ENCODE measurements at places on chromosomes 13 and 19.

GRCh38 chr13:110430391-110431336 lies 123.6 kb downstream of the COL4A2 start:
- no peak for DNase-seq

- no peak for DNase-seq
Observed at GRCh38 chr13:30874561-30874960, 31.5 kb upstream of the MEDAG start.

GRCh38 chr19:12092065-12092867 lies 27.7 kb downstream of the ZNF844 start:
- no peak for DNase-seq

DNA sequence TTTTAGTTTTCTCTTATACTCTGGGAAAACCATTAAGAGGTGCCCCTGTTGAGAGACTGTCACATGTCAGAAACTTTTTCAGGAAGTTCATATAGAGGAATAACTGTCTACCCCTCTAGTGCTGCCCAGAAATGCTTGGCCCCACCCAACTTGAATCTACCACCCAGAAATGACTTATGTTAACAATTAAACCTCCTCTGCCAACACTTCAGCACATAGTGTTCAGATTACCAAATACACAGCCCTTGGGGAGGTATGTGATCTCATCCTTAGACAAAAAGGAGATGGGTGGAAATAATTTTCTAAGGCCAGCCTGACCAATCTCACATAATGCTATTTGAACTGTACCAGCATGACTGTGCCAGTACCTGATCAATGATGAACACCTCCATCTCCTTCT lies 35.6 kb downstream of the CCDC169 start:
- DNase-seq = no peak

DNA sequence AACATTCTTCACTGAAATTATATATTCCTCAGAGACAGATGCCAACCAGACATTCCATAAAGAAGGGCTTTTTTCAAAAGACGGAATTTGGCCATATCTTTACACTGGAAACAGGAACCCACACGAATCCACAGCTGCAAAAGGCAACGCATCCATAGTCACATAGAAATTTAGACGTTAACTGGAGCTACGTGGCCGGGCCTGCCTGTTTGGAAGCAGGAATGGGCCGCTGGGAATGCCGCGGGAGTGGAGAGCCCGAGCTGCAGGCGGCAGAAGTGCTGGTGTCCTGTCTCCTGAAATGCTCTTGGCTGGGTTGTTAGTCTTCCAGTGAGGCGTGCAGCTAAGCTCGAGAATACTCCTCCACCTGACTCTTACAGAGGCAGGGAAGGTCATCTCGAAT lies 122.2 kb downstream of the KL start:
- DNase-seq = no peak

DNA sequence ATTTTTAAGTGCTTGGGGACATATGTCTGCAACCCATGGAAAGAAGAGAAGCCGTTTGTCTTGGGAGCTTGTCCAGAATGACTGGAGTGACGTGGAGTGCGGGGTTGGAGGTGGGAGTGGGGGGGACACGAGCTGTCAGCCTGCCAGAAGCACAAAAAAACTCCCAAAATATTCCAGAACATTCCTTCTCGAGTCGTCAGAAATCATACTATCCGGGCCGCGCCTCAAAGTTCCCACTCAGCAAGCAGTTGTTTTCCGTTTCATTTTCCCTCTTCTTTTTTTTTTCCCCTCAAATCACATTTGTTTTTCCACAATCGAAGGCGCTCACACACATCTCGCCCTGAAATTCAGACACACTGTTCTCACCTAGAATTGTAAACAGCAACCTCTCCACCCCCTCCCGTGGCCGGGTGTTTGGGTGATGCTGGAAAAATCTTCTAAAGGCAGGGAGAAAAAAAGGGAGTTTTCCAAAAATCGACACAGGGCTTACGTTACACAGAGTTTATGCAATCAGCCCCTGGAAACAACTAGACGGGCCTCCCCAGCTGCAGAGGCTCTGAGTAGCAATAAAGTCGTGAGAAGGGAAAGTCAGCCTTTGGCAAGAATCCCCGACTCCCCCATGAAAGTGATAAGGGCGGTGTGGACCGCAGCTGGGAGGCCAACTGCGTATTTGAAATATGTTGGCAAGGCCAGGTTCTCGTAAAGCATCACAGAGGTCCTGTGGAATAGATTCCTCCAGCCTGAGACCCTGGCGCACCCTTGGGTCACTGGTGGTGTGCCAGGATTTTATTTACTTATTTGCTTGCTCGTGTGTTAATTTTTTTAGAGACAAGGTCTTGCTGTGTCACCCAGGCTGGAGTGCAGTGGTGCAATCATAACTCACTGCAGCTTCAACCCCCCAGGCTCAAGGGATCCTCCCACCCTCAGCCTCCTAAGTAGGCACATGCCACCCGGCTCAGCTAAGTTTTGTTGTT lies 31.2 kb upstream of the KLF2 start:
- no peak for DNase-seq

- DNase-seq = no peak
Observed at GRCh38 chr19:52522551-52522950, 4.9 kb upstream of the ZNF808 start.

GRCh38 chr19:40688987-40689338 lies 1.5 kb downstream of the NUMBL start:
- DNase-seq = no peak

DNA sequence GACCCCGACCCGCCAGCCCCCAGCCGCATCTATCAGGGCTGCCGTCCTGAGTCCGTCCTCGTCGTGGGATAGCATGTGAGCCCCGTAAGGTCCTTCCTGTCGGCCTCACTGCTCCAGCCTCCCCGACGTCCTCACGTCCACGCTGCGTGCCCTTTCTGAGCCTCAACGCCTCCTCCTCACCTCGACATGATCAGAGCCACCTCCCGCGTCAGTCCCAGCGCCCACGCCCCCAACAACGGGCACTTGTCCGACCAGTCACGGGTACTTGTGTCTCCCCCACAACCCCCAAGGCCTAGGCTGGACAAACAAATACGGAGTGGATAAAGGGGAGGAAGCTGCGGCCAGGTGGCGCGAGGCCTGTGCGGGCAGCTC lies 665 bp downstream of the ZNF497 start:
- DNase-seq = no peak

DNA sequence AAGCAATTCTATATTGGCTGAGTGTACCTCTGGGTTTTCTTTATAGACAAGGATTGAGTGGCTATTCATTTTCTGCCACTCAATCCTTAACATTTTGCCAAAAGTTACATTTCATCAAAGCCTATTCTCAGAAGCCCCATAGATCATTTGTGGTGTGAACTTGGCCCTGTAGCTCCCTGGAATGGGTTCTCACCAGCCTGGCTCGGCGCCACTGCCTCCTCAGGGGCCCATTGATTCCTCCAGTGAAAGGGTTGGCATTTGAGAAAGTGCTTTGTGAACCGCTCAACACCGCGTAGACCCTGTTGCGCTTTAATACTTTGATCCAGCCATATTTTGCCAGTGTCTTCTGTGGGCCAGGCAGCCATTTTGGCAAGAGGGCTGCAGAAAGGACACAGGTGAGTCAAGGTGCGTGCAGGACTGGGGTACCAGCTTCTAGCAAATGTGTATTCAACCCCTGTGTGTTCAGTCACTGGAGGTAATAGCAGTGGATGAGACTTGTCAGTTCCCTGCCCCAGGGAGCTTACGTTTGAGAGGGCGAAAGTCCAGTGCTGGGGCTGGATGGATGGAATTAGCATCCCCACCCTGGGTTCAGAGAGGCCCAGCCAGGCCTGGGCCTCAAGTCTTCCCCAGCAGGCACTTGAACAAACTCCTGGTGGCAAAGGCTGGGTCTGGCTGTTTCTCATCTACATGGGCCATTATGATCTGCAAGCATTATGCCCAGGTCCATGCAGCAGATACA lies 3.8 kb downstream of the RAB8A start:
- DNase-seq = no peak

GRCh38 chr19:46616631-46617322 lies 8.1 kb downstream of the PTGIR start:
- DNase-seq = no peak

- DNase-seq = no peak
Observed at GRCh38 chr19:3656073-3656746, 29.6 kb upstream of the CACTIN start.

DNA sequence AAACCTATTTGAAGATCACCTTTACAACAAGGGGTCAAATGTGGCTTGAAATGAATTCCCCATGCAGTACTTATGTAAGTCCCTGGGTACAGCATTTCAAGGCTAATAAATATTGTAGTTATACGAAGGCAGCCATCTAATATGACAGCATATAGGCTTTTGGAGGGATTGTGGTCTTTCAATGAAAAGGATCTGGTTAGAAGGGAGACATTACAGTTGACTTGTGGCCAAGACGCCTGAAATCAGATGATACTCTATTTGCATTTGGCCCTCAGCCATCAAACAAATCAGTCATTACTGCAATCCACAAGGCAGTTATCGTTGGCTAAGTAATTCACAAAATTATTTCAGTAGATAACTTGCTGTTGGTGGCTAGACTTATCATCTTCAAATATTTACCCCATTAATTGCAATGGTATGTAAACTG lies 242.7 kb downstream of the DCLK1 start:
- DNase-seq = peak; percentile 3

- no peak for DNase-seq
Observed at GRCh38 chr13:29452773-29453616, 142.5 kb downstream of the SLC7A1 start.

GRCh38 chr13:32390484-32390883 lies 37.4 kb downstream of the N4BP2L1 start:
- DNase-seq = no peak

GRCh38 chr19:38389101-38389925 lies 816 bp downstream of the SPRED3 start:
- DNase-seq = no peak

- DNase-seq = no peak
Observed at GRCh38 chr19:10800488-10800887, 35.5 kb downstream of the TMED1 start.

- DNase-seq = no peak
Observed at GRCh38 chr13:26007261-26008125, 44.3 kb downstream of the SHISA2 start.

GRCh38 chr13:33189470-33189869 lies 96.1 kb downstream of the STARD13 start:
- DNase-seq = no peak

DNA sequence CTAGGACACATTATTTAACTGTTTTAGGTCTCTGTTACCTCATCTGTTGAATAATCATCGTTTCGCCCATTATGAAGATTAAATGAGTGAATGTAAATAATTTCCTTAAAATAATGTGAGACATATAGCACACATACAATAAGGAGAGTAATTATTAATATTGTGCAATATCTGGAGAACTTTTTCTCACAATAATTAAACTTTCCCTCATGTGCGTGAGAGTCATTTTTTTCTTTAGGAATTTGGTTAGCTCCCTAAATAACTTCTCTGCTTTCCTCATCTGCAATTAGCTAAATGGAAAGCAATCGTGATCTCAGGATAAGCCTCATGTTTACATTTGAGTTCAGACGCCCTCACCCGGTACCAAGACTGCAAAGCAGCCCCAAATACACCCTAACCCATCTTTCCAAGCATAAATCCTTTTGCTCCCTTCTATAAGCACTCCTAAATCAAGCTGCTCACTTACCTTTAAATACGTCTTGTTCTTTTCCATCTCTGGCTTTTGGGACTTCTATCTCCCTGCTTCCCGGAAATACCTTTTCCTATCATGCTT lies 78.8 kb downstream of the MZT1 start:
- DNase-seq = no peak

DNA sequence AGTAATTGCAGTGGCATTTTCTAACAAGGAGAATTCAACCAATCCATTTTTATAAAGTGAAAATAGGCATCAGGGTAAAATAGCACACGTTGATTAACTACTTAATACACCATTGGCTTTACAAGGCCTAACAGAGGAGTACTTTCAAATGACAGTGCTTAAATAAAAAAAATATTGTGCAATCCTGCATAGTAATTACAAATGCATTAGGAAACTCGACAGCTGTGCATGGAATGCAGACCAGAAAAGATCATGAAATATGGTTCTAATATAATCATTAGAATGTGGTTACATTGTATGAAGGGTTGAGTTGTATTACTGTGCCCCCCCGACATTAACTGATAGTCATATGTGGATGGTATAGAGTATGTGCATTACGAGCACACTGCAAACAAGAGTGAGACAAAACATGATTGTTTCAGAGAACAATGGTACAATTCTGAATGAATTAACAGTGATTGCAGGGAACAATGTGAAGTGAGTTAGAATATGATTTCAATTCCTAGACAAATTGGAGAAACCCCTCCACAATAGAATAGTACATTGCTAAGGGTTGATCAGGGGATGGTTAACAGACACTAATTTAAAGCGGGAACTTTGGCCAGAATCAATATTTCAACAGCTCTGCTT lies 270.6 kb downstream of the GPC5 start:
- DNase-seq = no peak

- no peak for DNase-seq
Observed at GRCh38 chr13:93806861-93807260, 580.3 kb downstream of the GPC6 start.

DNA sequence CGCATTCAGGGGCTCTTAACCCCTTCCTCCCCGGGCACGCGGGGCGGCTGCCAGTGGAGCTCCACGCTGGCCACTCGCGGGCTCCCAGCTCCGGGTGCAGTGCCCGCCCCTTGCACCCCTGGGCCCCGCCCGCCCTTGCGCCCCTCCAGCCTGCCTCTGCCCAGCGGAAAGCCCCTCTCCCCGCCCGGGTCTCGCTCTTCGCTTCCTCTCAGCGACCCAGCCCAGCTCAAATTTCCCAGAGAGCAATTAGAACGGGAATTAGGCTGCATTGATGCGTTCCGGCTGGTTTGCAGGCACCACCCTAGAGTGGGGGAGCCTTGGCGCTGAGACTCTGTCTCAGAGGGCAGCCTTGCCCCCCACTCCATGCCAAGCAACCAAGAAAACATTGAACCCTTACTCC lies 1.8 kb upstream of the GSX1 start:
- DNase-seq = no peak

DNA sequence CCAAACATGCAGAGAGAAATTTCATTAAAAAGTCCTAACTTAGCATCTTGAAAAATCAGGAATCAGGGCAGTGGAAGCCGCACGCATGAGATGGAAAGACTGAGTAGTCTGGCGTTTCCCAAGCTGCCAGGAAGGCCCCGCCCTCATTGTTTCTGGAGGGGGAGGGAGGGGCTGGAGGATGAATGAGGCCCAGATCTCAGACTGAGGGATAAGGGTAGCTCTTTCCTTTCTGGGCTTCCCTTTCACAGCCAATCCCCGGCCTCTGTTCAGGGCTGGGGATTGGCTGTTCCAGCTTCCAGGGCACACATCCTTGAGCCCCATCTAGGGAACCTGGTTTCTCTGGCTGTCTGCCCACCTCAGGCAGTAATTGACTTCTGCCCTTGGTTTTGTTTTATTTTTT lies 7.3 kb downstream of the C19orf53 start:
- no peak for DNase-seq

GRCh38 chr13:51794964-51795363 lies 9.0 kb downstream of the DHRS12 start:
- no peak for DNase-seq

GRCh38 chr13:75341028-75341427 lies 140.9 kb downstream of the TBC1D4 start:
- DNase-seq = no peak
